Muscle of arm (tissue), 14 donors: ENCODE measurements at places on chromosomes 12 and 14. TPM values are rescaled to one million over a fixed set of nuclear protein-coding genes. Genes with fewer than 3 reads are reported as not detected.

DNA sequence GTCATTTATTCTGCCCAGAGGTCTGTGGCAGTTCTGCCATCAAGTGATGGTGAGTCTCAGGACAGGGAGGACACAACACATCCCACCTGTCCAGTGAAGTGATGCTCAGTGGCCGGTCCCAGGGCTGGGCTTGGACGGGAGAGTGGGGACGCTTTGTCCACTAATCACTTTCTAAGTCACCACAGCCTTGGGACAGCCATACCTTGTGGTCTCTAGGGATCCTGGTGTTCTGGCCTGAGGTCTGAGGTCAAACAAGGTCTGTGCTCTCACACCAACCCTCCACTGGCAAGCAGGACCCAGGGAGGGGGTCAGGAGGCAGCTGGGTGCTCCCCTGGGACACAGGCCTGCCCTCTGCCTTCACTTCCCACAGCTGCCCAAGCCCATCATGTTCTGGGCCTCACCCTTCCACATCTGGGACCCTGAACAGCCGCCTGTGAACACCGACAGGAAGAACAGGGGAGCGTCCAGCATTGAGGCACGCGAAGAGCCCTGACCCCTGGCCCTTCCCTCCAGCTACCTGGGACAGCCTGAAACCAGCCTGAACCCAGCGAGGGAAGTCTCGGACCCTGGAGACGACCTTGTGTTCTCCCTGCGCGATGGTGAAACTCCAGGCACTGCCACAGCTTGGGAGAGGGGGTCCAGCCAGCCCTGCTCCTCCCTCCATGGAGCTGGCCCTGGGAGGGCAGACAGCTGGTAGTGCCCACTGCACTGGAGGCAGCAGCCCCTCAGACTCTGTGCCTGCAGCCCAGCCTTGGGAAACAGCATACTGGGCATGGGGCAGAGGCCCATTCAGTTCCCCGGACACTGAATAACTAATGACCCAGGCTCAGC, 19.7 kb upstream of the GPR132 start:
- no peak for DNase-seq

DNA sequence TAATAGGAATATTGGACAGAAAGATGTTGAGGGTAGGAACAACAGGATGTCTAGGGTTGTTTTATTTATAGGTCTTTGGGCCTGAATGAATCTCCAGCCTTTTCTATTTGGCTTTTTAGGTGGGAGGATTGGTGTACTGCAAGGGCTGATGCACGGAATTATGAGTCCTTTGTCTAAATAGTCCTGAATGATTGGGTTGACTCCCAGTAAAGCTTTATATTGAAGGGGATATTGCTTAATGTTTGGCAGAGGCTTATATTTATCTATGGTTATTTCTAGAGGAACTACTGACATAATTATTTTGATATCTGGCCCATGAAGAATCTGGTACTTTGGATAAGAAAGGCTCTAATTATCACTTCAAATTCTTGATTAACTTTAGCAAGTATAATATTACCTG, 253.6 kb upstream of the AVPR1A start:
- DNase-seq, result no peak

The GPR137C gene
- 5.7 TPM for polyA plus RNA-seq

DNA sequence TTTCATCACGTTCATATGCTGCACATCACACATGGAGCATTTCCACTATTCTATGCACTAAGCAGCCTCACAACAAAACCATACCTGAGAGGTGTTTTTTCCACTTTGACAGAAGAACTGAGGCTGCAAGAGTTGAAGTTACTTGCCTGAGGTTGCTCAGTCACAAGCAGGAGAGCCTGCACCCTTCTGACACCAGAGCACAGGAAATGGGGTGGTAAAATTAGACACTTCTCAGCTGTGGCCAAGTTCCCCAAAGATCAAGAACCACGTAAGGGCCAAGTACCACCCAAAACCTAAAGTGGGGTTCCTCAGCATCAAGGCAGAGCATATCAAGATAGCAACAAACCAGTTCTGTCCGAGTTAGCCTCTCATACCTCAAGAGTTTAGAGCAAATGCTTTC, 185.8 kb downstream of the CAPZA3 start:
- no peak for DNase-seq

GRCh38 chr12:5565933-5566599, 134.2 kb downstream of the NTF3 start:
- no peak for DNase-seq

GRCh38 chr12:109905301-109905700, 5.2 kb downstream of the TCHP start:
- no peak for DNase-seq

GRCh38 chr12:64001439-64001838, 156.9 kb downstream of the SRGAP1 start:
- no peak for DNase-seq

DNA sequence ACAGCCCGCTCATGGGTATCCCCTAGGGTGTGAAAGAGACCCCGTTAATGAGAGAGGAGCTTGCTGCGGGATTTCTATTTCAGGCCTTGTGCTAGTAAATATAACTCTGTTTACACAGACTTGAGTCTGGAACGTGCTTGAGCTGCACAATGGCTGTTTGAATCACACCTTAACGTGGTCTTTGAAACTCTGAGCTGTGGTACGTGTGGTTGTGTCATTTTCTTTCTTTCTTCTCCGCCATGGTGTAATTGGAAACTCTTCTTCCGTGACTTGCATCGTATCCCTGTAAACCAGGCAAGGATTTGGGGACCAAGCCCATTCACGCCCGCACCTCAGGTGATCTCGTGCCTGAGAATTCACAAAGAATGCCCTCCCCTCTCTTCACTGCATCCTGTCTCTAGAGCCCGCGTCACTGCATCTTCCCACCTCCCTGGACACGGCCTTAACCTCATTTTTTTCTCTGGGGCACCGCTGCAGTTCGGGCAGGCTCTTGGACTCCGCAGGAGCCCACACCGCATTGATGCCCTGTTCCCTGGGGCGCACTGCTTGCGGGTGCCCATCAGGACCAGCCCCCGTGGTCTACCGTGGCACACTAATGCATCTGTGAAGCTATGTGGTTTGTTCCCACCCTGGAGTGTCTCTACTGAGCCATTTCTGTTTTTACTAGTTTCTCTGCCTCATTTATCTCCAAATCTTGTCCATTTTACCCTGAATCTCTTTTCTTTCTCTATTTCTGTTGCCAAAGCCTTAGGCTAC, 78.4 kb upstream of the PARP11 start:
- no peak for DNase-seq

DNA sequence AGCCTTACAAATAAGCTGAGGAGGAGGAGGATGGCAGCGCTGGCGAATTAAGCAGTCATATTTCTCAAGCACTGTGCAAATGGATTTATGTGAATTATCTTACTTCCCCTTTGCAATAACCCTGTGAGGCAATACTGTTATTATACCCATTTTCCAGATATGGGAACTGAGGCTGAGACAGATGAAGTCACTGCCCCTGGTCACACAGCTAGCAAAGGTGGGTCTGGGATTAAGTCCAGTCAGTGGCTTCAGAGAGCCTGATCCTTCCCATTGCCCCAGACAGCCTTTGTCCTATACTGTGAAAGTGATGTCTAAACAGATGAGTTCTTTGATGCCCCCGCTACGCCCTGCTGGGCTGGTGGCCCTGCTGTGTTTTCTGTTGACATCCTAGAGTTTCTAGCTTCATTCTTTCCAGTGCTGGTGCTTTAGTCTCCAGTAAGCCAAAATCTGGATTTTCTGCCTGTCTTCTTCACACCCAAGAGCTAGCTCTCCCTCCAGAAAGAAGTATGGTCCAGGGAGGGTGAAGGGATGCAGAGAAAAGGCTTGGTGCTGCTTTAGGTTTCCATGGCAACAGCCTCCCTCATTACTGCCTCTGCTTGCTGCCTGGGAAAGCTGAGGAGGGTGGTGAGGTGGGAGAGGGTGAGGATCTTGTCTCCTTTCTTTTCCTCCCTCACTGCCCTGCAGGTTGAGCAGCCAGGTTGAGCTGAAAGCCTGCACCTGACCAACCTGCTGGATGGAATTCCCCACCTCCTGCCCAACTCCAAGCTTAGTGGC, 30.7 kb downstream of the TMEM63C start:
- no peak for DNase-seq
